ENCODE measurements at places on chromosomes 12 and 14.

- no peak for DNase-seq
These were observed 31.1 kb downstream of the FRS2 start for GRCh38 chr12:69501154-69501895.

- peak; percentile 48 for DNase-seq
These were observed 29.0 kb downstream of the SLC2A3 start for GRCh38 chr12:7907009-7907408.

DNA sequence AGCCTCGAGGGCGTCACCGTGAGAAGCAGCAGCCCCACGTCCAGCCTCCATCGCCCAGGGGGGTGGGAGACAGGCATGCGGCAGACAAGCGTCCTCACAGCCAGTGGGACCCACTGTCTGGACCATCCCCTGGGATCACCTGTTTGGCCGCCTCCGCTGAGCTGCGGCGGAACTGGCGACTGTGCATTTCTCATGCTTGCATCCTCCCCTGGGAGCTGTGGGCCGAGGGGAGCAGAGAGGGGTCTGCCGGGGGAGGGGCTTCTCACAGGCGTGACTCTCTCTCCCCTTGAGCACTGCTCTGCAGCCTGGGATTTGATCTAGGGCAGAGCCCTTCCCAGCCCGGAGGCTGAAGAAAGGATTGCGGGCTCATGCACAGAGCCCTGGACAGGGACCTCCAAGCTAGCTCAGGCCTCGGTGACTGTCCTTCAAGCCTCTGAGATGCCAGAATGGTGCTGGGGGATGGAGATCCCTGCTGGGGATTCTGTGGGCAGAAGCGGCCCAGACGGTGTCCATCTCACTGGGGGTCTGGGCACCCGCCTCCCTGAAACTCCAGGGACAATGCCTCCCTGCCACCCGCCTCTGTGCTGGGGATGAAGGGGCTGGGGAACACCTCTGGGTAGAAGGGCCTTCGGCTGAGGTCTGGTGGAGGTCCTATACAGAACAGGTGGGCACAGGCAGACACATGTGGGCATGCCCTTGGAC, 61.1 kb downstream of the PRIMA1 start:
- DNase-seq, result no peak

DNA sequence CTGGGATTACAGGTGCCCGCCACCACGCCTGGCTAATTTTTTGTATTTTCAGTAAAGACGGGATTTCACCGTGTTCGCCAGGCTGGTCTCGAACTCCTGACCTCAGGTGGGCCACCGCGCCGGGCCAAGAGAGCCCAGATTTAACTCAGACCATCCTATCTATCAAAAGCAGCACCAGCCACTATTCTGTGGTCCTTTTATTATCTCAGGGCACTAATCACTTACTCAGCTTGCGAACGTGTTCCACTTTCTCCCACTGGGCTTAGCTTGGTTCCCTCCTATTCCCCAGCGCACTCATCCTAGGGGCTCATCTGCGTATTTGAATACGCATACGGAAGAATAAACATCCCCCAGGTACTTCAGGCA, 16.2 kb upstream of the AACS start:
- DNase-seq, result no peak

DNA sequence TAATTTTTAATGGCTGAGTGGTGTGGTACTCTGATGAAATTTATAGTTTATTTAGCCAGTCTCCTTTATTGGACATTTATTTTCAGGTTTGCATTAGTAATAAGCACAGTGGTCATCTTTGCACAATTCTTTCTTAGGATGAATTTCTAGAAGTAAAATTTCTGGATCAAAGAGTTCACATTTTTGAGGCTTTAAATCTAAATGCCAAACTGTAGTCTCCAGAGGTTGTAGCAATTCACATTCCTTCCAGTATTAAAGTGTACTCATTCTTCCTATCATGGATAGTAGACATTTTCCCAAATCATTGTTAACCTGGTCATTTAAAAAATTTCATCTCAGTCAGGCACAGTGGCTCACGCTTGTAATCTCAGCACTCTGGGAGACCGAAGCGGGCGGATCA, 24.8 kb downstream of the SLC39A9 start:
- peak; percentile 22 for DNase-seq

DNA sequence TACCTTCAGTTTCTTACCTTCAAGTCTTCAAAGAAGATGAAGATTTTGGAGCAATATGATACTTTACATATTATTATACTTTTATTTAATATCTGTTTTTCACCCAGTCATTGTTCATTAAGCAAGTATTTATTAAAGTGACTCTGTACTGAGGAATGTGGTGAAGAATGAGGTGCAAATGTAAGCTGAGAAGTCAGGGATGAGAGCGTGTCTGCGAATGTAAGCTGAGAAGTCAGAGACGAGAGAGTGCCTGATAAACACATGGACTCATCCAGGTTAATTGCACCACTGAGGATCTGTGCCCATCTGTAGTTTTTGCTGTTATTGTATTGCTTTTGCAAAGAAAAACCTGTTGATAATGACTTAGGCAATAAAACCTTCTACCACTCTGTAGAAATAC, 211.9 kb upstream of the FAR2 start:
- DNase-seq, result no peak

DNA sequence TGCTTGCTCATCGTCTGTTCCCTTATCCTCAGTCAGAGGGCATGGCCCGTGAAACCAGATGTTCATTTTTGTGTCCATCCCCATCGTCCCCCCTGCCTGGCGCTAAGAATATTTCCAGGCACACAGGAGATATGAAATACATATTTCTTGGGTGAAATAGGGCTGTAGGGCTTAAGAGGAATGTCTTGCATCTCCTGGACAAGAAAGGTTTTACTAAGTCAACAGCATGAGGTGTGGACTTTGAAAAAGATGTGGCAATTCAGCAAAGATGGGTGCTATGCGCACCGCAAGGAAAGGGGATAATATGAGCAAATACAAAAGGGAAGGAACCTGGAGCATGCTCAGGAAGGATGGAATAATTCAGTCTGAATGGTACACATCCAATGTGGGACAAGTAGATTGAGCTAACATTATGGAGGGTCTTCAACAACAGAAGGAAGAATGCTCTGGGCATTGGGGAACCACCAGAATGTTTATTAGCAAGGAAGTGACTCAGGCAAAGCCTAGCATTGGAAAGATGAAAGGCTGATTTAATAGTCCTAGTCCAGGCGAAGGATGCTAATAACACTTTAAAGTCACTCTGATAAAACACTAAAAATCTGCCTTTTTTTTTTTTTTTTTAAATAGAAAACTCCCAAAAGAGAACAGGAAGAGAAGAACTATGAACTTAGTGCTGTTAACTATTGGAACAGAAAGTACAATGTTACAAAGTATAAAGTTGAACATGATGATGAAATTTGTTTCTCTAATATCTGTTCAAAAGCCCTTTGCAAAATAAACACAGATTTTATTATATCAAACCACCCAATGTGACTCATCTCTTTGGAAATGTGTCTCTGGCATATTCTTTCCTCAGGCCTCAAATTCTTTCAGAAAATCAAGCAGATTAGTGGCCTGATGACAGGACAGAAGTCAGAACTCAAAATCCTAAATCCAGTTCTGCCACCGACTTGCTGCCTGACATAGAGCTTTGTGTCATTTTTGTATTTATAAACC, 449.5 kb downstream of the BCAT1 start:
- DNase-seq, result peak; percentile 67

- DNase-seq, result no peak
These were observed 37.4 kb upstream of the PHC1 start for GRCh38 chr12:8876887-8877286.

GRCh38 chr12:8609061-8609570, 3.5 kb downstream of the AICDA start:
- peak; percentile 77 for DNase-seq

DNA sequence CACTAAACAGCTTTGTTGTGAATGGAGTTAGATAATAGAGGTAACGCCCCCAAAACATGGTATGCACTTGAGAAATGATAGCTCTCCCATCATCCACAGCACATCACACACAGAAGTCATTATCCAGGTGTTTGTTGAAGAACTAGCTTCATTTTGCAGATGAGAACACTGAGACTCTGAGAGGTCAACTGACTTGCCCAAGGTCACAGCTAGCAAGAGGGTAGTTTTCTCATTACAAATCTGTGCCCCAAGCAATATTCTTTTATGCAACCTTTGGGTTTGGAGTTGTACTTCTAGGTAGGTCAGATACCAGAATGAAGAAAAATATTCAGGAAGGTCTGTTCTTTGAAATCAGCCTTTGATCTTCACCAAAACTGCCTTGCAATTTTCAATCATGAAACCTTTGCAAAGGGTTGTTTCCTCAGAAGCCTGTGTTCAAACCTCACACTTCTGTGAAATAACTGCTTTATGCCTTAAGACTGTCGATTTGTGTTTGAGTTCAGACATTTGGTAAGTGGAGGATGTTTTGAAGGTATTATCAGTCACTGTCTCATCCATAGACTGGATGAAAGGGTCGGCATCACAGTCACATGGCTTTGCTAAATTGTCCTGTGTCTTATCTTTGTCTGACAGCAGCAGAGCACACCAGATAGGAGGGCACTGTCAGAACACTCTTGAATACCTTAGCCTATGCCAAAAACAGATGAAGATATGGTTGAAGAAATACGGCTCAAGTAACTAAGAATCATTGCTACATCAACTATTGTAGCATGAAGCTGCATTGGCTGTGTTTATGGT, 233.2 kb upstream of the BTG1 start:
- no peak for DNase-seq

- DNase-seq, result no peak
These were observed 29.0 kb downstream of the RNF34 start for GRCh38 chr12:121428883-121429282.

- no peak for DNase-seq
These were observed 8.3 kb upstream of the PLEK2 start for GRCh38 chr14:67420102-67420739.

GRCh38 chr12:47938093-47938492, 25.3 kb upstream of the TMEM106C start:
- DNase-seq, result no peak

DNA sequence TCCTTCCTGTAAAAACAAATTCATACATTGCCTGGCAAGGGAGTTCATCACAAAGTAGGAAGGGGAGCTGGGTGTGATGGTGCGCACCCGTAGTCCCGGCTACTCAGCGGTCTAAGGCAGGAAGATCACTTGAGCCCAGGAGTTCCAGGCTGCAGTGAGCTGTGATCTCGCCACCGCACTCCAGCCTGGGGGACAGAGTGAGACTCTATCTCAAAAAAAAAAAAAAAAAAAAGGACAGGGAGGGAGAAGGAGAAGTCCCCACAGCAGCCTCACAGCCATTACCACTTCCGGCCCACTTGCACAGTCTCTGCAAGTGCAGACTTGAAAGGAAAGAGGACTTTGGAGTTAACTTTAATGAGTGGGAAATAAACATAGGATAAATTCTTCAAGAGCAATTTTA, 121.0 kb downstream of the FBXL14 start:
- DNase-seq, result no peak

DNA sequence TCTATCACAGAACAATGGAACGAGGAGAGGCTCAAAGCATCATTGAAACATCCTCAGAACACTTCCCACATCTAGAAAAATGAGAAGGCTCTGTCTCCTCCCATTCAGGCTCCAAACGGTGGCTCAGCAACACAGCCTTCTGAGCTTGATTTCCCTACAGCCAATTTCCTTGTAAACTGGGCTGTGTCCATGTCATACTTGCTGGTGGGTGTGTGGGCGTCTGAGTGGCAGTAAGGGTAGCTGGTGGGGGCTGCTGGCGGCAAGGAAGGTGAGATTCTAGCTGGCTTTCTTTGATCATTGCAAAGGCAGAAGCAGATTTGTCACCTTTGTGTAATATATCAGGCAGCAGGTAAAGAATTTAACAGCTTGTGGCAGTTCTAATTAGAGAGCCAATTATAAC, 163.7 kb downstream of the CALM1 start:
- no peak for DNase-seq

DNA sequence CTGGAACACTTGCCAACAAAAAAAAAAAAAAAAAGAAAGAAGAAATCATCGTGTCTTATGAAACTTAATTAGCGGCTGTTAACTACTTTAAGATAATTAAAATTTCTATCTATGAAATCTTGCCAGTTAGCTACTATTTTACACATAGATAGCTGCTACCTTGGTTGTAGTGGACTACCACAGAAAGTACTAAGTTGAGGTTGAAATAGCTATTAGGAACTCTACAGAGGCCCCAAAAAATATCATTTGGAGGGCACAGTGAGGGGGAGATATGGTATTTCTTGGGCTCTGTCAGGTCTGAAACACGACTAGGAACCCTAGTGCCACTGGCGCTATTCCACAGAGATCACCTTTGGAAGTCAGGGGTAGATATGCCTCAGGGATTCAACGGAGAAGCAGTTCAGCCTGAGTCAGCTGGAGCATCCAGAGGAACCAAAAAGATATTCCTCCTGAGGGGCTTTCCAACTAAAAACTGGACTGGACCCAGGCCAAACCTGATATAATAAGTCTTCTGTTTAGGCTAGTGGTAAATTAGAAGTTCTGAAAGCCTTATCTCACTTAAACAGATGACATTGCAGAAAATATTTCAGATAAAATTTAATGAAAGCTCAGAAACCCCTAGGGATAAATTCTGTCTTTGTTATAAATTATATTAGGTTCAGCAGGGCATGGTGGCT, 126.1 kb downstream of the EPS8 start:
- peak; percentile 65 for DNase-seq

GRCh38 chr12:52949413-52950331, 754 bp downstream of the KRT18 start:
- DNase-seq, result no peak

- no peak for DNase-seq
These were observed 89.4 kb downstream of the NKX2-1 start for GRCh38 chr14:36430662-36431084.

- no peak for DNase-seq
These were observed 19.3 kb downstream of the TMCC3 start for GRCh38 chr12:94631058-94631457.

GRCh38 chr14:103500148-103500990, 22.3 kb downstream of the CKB start:
- peak; percentile 94 for DNase-seq

DNA sequence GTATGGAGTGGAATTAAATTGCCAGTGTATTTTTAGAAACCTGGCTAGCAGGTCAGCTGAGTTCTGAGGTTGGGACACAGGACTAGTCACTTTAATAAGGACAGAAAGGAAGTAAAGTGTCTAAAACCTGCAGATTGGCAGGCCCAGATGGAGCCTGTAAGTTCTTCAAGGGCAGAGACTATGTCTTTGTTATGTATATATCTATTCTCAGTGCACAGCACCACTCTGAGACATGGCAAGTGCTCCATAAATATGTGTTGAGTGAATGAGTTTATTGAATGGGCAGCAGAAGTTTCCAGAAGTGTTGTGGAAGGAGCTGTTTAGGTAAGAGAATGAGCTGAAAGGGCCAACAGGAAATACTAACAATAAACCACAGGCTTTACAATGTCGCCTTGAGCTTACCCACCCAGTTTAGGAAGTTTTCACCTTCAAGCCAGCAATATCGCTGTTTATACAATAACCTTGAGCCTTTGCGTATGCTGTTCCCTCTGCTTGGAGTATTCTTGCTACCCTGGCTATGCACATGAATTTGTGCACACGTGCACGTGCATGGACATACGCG, 109.5 kb upstream of the TMPO start:
- no peak for DNase-seq

GRCh38 chr14:95835121-95835730, 41.4 kb upstream of the TUNAR start:
- DNase-seq, result no peak
